Activated CD8-positive, alpha-beta T cell treated with anti-CD3 and anti-CD28 coated beads, Interleukin-2, amount 10 ng/mL, durations not matched to agents 7 days and 5 days (primary cell): ENCODE measurements at places on chromosomes 12 and 14. TPM values are rescaled to one million over a fixed set of nuclear protein-coding genes. Genes with fewer than 3 reads are reported as not detected.

The CPNE6 gene
- total RNA-seq = not detected

The C12orf54 gene
- not detected for total RNA-seq

The KLRK1 gene
- total RNA-seq = 123 TPM

The CBLN3 gene
- total RNA-seq = 1.3 TPM

The IPO8 gene
- 52.2 TPM for total RNA-seq

The ING4 gene
- total RNA-seq = 24.9 TPM

The ASPG gene
- not detected for total RNA-seq

The TMEM253 gene
- not detected for total RNA-seq

The BBOF1 gene
- total RNA-seq = 1.2 TPM

The RD3L gene
- not detected for total RNA-seq

The ADCY4 gene
- 3.4 TPM for total RNA-seq

The MSI1 gene
- not detected for total RNA-seq

The HSPB8 gene
- total RNA-seq = not detected

The TEAD4 gene
- total RNA-seq = 0.44 TPM

The SLC10A1 gene
- not detected for total RNA-seq

The RIMBP2 gene
- not detected for total RNA-seq

The WNT1 gene
- total RNA-seq = 1.1 TPM

The BAZ2A gene
- total RNA-seq = 96.0 TPM
